Peyer's patch (tissue), 4 donors: ENCODE measurements at places on chromosomes 5 and 9.

- no peak for DNase-seq
These were observed 266.0 kb downstream of the EFNA5 start for GRCh38 chr5:107404595-107405374.

DNA sequence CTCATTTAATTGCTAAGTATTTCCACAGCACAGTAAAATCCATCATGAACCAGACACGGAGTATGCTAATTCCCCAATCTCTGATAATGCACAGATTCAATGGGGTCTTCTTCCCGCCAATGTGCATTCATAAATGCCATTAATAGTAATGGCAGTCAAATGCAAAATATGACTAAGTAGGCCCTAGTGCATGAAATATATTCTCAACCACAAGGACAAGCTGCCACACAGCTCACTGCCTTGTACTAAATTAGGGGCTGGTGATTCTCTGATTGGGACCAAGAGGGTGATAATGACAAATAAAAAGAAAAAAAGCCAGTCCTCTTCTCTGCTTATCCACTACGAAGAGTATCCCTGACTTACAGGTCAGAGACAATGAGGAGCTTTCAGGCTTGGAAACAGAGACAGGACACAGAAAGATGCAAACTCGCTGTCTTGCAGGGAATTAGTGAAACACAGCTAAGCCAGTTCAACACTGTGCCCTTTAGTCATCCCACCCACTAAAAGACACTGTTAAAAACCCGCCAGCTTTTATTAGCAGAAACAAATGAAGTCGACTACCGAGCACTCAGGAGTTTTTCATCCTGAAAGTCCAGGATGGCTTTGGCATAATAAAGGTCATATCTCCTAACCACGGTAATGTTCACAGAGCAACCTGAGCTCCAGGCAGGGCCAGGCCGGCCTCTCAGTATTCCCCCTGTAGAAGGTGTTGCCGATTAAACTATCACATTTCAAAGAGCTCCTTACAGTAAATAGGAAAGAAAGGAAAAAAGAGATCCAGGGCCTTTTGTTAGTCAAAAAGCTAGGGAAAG, 148.1 kb downstream of the EBF1 start:
- DNase-seq = no peak

GRCh38 chr5:154308443-154309370, 118.2 kb downstream of the GALNT10 start:
- no peak for DNase-seq

GRCh38 chr5:21152611-21153010, 1164.6 kb upstream of the CDH18 start:
- no peak for DNase-seq

DNA sequence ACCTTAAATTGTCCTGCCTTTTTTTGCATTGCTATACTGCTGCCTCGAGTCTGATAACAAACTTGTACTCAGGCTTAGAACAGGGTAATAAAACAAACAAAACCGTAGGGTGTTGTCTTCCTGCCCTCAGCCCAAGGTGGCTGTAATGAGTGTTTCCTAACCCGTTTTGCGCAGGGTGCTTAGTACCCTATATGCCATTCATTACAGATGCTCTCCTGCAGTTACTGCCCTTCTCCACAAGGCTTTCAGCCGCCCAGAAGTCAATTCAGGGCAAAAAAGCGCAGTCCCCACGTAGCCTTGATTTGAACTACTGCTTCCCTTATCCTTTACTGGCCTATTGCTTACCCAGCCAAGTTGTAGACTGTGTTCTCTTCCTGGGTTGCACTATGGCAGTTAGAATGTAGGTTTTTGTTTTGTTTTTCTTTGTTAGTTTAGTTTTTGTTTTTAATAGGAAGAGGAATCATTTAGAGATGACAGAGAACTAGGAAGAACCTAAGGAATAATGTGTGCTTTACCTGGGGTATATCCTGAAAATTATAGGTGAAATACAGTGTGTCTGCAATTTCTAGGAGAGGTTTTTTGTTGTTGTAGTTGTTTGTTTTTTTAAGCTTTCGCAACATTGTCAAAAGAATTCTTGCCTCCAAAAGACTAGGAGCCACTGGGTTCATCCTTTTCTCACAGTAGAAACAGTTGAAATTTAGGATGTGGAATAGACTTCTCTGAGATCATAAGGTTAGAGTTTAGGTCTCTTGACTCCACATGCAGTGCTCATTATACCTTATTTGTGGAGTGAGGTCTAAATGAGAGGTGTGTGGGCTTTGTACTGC, 1.3 kb downstream of the HMGXB3 start:
- DNase-seq = no peak

DNA sequence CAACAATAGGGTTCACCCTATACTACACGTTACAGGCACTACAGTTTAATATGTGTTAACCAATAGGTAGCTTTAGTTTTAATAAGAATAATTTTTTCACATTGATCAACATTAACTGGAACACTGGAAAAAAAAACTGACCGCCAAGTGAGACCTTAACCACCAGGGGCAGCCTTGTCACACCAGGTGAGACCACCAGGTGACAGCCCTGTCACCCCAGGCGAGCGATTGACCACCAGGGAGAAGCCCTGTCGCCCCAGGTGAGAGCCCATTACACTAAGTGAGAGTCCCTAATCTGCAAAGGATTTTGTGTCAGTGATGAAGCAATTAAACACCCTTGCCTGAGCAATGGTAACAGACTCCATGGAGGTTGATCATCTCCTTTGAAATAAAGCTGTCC, 75.4 kb upstream of the SYK start:
- no peak for DNase-seq

DNA sequence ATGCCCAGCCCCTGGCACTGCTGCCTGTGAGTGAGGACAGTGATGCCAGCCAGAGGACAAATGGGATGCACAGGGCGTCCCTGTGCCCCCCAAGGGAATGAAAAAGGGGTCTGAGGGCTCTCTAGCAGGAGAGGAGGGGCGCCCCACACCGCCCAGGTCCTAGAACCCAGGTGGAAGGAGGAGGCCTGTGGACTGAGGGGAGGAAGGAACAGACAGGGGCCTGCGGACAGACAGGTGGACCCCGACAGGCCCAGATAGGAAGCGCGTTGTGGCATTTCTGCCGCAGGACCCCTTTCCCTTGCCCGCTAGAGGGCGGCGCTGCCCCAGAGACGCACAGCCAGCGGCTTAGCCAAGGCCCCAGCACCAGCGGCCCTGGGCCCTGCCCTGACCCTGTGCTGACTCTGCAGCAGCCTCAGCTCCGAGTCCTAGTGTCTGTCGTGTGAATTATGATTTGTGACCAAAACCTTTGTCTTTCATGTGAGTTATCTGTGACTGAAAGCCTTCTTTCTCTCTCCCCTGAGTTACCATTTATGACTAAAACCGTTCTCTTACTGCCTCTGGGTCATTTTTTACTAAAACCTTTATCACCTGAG, 30.7 kb downstream of the TRIP13 start:
- DNase-seq = peak; percentile 87

DNA sequence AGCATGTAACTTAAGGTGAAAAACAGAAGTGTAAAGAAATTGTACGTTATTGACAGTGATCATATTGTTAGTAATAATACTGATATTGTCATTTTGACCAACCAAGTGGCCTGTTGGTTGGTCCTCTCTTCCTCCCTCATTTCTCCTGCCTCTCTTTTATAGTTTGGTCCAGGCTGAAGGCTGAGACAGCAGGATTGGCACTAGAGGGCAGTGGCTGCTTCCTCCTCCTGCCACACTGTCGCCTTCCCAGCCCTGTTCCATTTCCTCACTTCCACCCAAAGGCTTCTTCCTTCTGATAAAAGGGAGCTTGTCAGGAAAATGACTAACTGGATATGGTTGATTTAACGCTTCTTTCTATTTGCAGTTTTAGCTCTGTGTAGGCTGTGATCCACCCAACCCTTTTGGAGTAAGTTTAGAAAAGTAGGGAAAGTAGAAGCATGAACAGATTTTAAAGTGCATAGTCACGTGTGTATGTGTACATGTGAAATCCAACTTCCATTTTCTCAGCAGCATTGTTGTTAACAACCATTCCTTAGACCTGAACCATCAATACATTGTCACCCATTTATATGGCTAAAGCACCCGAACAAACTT, 35.6 kb downstream of the PTCD2 start:
- no peak for DNase-seq

- no peak for DNase-seq
These were observed 35.5 kb downstream of the GADD45G start for GRCh38 chr9:89640361-89640760.

- no peak for DNase-seq
These were observed 13.1 kb downstream of the NACC2 start for GRCh38 chr9:136081826-136082495.

DNA sequence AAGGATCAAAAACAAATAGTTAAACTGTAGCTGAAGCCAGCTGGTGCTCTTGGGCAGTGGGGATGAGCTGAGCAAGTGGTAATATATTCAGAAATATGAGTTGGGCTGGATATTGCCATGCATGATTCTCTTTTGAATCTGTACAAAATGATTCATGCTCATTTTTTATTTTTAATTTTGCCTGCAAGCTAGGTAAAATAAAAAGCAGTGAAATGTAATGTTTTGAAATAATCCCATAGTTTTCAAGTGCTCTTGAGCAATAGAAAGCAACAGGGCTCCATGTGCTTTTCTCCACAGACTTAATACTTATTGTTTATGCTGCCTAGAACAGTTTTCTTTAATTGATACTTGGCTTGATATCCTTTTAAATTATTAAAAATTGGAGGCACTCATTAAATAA, 489.3 kb downstream of the TLE4 start:
- no peak for DNase-seq

DNA sequence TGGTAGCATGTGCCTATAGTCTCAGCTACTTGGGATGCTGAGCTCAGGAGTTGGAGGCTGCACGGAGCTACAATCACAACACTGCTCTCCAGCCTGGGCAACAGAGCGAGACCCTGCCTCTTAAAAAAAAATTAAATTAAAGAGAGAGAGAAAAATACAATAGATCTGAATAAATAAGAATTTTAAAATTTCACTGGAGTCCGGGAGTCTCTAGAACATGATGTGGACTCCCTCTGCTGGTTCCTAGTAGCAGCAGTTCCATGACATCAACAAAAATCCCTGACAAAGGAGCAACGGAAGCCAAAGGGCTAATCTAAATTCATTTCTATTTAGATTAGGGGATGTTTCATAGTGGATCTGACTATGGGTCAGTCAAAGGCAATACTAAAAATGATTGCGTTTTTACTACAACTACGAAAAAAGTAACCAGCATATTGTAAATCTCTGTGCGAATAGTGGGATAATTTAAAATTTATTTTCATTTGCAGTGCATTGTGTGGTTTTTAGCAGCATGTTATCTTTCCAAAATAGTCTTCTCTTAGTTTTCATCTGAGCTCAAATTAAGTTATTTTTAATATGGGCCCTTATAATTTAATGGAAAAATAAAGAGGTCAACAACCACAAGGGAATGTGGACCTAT, 6.7 kb downstream of the INIP start:
- DNase-seq = no peak

DNA sequence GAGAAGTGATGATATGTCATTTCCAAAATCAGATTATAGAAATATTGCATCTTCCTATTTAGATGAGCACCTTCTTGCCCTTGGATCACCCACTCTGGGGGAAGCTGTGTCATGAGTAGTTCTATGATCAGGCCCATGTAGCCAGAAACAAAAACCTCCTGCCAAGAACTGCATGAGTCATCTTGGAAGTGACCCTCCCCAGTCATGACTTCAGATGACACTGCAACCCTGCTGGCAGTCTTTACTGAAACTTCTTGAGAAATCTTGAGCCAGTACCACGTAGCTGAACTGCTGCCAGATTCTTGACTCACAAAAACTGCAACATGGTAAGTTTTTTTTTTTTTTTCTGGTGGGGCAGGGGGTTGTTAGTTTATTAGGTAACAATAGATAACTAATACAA, 439.6 kb upstream of the PTGER4 start:
- DNase-seq = no peak

GRCh38 chr5:133340822-133341221, 271.5 kb downstream of the FSTL4 start:
- DNase-seq = no peak

GRCh38 chr5:118597543-118597942, 390.8 kb downstream of the DTWD2 start:
- DNase-seq = no peak

DNA sequence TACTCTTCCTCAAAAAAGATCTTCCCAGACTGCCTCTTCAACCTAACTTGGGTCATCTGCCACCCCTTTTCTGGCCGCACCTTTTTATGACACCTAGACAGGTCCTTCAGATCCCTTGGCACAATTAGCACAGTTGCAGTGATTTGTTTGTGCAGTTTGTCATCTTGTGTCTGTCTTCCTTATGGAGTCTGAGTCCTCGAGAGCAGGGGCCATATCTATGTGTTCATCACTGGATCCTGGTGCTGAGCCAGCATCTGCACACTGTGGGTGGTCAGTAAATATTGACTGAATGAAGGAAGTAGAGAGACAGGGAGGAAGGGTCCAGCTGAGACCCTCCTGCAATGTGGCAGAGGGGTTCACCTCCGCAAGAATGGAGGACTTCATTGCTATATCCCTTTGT, 14.4 kb downstream of the ERGIC1 start:
- no peak for DNase-seq

DNA sequence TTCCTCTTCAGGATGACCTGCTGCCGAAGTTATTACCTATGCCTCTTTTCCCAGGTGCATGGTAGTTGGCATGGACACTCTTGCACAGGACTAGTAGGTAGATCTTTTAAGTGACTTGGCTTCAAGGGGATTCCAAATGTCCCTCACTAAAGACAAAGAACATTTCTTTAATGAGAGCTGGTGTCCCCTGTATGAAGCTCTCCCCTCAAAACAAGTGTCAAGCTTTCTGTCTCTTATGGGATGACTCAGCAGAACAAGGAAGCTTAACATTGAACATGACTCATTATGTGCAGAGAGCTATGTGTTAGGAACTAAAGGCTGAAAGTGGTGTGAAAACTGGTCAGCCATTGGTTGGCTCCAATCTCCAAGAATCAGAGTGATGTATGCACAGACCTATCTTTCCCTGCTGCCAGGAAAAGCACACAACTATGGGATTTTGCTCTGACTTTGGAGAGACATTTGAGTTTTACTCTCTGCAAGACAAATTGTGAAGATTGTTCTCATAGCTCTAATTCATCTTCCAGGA, 120.5 kb downstream of the PRDM6 start:
- no peak for DNase-seq

- DNase-seq = no peak
These were observed 1.3 kb downstream of the ARAP3 start for GRCh38 chr5:141680751-141681201.

DNA sequence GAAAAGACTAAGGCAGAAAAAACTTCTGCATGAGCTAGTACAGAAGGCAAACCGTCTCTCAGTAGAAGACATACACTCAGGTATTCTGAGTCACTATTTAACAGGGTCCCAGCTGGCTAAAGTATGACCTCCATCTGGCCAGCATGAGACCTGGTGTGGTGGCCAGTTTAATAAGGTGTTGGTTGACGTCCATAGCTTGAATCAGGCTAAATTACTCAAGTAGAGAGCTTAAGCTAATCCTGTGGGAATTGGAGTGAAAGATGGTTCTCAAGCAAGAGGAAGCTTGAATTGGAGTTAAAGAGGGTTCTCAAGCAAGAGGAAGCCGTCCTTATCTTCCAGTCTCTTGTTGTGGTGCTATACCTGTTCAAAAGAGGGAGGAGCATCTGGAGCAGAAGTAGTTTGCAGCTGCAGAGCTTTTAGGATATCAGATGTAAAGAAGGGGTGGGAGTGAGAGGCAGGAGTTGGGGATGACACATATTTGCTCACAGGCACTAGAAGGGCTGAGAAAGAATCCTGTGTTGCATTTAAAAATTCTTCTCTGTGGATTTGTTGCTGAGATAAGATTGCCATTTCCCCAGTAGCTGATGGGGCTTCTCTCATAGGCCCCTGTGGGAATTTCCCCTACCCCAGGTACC, 136.1 kb upstream of the RUSC2 start:
- DNase-seq = no peak
